ENCODE measurements at places on chromosomes 7 and 10.

DNA sequence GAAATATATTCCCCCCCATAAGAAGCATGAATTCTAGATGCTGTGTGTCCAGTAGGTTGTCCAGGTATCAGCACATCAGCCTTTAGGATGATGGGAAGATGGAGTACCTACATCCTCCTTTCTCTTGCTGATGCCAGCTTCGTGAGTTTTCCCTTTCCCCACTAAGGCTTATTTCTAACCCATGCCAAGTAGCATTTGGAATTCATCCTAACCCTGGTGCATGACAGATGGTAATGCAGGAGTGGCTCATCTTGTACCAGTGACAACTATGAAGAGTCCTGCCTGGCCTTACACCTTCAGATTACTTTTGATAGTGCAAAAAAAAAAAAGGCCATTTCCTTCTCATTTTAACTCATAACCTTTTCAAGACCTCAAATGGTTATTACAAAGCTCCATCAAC is 58.7 kb downstream of the ARHGAP21 start:
- no peak for DNase-seq

GRCh38 chr10:52353205-52353604 is 39.1 kb downstream of the DKK1 start:
- no peak for DNase-seq

GRCh38 chr7:5649641-5650040 is 131.8 kb downstream of the RNF216 start:
- DNase-seq: no peak

GRCh38 chr7:132650498-132650897 is 74.2 kb upstream of the PLXNA4 start:
- DNase-seq: no peak

All from AML-193 (cell line).